ENCODE measurements at places on chromosomes 4 and X.

- DNase-seq: no peak
These were observed 2.7 kb downstream of the HAND2 start for GRCh38 chr4:173527103-173527891.

- no peak for DNase-seq
These were observed 82.8 kb upstream of the VEGFC start for GRCh38 chr4:176875446-176875930.

GRCh38 chr4:24315056-24315455 is 269.3 kb downstream of the DHX15 start:
- no peak for DNase-seq

- peak; percentile 35 for DNase-seq
These were observed 527 bp downstream of the NOA1 start for GRCh38 chr4:56976837-56977320.

DNA sequence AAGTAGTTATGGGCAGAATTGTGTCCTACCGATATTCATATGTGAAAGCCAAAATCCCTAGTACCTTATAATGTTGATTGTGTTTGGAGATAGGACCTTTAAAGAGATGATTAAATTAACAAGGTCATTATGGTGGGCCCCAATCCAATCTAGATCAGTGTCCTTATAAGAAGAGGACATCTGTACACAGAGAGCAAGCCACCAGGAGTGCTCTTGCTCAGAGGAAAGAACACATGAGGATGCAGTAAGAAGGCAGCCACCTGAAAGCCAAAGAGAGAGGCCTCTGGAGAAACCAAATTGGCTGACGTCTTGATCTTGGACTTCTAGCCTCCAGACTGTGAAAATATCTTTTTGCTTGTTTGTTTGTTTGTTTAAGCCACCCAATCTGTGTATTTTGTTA is 1290.8 kb upstream of the PABPC4L start:
- DNase-seq: no peak

DNA sequence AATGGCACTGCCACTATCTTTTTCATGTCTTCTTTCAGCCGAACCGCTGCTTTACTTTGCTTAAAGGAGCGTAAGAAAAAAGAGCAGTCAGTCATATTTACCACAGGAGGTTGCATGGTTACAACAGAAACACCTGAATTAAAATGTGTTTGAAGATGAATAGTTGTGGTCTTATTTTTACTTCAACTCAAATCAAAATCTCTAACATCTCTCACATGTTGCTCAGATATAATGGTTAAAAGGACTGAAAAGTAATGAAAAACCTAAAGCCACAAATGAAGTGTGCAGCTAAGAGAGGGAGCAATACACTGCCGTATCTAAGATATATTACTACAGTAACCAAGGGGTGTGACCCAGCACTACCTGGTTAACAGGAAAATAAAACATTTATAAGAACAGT is 27.4 kb downstream of the FAM13A start:
- no peak for DNase-seq

GRCh38 chr4:140808256-140808655 is 52.1 kb upstream of the TBC1D9 start:
- DNase-seq: no peak

DNA sequence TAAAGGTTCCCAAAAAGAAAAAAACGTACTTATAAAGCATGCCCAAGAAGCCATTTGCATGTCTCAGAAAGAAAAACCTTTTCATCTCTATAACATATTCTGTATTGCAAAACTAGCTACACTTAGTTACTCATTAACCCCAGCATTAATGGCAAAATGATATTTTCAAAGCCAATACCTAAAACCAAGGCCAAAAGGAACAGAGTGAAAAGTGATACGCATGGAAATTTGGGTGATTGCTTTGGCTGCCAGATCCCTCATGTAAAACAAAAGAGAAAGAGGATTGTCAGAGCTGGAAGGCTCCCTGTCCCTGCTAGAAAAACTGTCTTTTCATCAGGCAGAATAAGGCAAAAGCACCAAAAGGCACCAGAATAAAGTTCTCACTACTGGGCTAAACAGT is 46.8 kb upstream of the RADX start:
- no peak for DNase-seq

DNA sequence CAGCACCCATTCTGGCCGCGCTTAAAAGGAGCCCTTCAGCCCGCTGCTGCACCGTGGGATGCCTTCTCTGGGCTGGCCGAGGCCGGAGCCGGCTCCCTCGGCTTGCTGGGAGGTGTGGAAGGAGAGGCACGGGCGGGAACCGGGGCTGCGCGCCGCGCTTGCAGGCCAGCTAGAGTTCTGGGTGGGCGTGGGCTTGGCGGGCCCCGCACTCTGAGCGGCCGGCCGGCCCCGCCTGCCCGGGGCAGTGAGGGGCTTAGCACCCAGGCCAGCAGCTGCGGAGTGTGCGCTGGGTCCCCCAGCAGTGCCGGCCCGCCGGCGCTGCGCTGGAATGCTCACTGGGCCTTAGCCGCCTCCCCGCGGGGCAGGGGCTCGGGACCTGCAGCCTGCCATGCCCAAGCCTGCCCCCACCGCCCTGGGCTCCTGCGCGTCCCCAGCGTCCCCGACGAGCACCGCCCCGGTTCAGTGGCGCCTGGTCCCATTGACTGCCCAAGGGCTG is 111.3 kb downstream of the PCDH18 start:
- no peak for DNase-seq

GRCh38 chr4:52996261-52997131 is 134.4 kb downstream of the RASL11B start:
- no peak for DNase-seq

- DNase-seq: no peak
These were observed 73.2 kb downstream of the SH3KBP1 start for GRCh38 chrX:19814240-19814639.
